ENCODE measurements at places on chromosomes 7 and 10.

DNA sequence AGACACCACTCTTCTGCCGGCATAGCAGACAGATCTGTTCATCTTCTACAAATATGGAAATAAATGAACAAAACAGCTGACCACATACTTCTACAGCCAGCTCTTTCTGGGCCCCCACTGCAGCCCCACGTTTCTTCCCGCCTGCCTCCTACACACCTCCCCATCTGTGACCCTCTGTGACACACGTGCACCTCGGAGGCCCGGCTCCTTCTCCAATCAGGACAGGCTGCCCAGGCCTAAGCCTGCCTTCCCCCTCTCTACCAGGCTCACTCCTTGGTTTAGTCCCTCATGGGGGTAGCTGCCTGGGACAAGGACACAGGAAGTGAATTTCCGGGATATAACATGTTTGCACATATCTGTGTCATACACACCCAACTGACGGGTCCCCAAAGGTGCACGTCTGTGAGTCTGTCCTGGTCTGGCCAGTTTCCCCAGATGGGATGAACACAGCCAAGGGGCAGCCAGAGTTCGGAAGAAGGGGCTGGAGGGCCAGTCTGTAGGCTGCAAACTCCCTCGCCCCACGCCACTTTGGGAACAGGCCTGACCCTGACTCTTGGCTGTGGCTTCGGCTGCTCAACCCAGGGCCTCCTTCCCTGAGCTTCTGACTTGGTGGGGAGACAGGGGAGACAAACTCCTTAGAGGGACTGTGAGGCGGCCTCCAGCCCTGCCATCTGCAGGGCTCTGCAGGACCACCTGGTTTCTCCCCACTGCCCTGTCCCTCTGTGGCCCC is 30.3 kb downstream of the PITRM1 start:
- no peaks in the 10 kb centered on the region for H3K27me3 ChIP-seq
- H3K4me3 ChIP-seq = no peak overlapping the region
- DNase-seq = no peak
- peaks cover 8% of the 10 kb centered on the region for H3K4me1 ChIP-seq
- no peak overlapping the region for H3K27ac ChIP-seq

GRCh38 chr10:13993169-13993568 is 337.6 kb downstream of the FRMD4A start:
- no peaks in the 10 kb centered on the region for H3K36me3 ChIP-seq
- no peak overlapping the region for H3K27ac ChIP-seq
- no peak for DNase-seq
- no peaks in the 10 kb centered on the region for H3K27me3 ChIP-seq
- H3K4me3 ChIP-seq = no peak overlapping the region
- no peaks in the 10 kb centered on the region for H3K4me1 ChIP-seq

DNA sequence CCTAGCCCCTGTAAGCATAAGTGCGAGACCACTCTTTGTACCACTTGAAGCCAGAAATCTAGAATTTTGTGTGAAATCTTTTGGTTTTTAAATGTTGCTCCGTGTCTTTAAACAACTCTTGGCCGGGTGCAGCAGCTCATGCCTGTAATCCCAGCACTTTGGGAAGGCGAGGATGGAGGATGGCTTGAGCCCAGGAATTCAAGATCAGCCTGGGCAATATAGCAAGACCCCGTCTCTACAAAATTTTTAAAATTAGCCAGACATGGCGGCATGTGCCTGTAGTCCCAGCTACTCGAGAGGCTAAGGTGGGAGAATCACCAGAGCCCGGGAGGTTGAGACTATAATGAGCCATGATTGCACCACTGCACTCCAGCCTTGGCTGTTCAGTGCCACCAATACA is 4.4 kb upstream of the SLF2 start:
- H3K4me1 ChIP-seq = no peaks in the 10 kb centered on the region
- H3K36me3 ChIP-seq = no peaks in the 10 kb centered on the region
- no peaks in the 10 kb centered on the region for H3K27me3 ChIP-seq
- no peak for DNase-seq

DNA sequence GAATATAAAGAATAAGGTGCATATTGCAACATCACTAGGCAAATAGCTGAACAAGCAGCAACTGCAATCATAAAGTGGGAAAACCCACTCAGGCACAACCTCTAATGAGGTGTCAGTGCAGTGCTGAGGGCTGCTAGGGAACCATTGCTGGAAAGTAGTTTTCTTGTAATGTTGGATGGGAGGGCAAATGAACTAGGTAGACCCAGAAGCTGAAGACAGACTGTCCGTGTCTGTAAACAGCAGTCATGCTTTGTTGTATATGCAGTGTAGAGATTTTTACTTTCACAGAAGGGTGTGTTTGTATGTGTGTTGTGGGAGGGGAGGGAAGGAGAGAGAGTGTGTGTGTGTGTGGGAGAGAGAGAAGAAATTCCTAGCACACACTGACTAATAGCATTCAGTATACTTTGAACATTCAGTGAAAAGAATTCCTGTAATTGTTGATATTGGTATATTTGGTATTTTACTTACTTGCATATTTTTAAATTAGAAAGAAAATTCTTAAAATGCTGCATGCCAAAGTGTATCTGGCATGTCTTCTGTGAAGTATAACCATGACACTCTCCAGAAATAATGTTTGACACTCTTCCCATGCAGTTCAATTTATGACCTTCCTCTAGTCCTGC is 28.8 kb downstream of the ITGB8 start:
- no peaks in the 10 kb centered on the region for H3K27me3 ChIP-seq
- no peak overlapping the region for H3K4me3 ChIP-seq
- DNase-seq = no peak
- no peaks in the 10 kb centered on the region for H3K4me1 ChIP-seq
- H3K27ac ChIP-seq = no peak overlapping the region

DNA sequence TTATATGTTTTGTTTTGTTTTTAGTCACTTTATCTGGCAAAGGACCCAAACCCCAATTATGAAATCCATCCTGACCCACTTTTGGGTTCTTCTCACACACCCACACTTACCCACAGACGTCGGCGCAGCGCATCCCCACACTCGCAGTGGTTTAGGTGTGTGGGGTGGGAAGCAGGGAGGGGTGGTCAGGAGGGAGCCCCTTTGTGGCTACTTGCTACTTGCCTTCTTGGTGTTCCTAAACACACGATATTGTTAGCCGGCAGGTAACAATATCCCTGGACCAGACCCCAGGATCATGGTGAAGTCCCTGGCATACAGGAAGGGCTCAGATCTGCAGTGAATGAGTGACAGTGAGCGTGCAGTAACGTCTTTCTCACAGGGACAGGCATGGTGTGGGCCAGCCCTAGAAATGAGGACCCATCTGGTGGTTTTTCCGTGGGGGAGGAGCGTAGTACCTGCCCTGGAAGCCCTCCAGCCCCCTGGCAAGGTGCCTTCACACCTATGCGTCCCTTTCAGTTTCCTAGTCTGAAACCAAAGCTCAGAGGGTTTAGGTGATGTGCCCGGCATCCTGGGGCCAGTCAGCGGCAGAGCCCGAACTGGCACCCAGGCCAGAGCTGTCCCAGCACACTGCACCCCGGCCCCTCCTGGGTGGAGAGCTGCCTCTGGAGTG is 4.4 kb downstream of the SPOCK2 start:
- DNase-seq = no peak
- H3K36me3 ChIP-seq = no peaks in the 10 kb centered on the region

DNA sequence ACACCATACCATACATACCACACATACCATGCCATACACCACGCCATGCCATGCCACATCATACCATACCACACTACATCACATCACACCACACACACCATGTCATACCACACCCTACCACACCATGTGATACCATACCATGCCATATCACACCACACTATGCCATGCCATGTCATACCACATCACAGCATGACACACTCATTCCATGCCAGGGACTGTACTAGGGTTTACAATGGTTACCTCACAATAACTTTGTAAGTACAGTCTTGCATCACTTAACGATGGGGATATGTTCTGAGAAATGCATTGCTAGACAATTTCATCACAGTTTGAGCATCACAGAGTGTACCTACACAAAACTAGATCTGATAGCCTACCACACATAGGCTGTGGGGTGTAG is 14.5 kb downstream of the PYROXD2 start:
- H3K27ac ChIP-seq = no peak overlapping the region
- H3K36me3 ChIP-seq = peaks cover 41% of the 10 kb centered on the region
- H3K4me3 ChIP-seq = no peak overlapping the region
- DNase-seq = no peak
- H3K27me3 ChIP-seq = no peaks in the 10 kb centered on the region
- H3K4me1 ChIP-seq = no peaks in the 10 kb centered on the region

DNA sequence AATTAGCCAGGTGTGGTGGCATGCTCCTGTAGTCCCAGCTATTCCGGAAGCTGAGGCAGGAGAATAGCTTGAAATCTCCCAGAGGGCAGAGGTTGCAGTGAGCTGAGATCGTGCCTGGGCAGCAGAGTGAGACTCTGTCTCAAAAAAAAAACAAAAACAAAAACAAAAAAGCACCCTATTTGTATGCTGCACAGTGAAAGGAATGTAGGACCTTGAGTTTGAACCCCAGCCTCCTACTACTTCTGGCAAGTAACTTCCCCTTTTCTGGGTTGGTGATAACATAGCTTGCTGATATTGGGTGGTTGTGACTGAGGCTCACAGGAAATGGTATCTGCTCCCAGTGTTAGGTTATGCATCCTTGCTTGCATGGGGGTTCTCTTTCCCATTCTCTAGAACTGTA is 205.3 kb downstream of the BUB3 start:
- H3K27me3 ChIP-seq = no peaks in the 10 kb centered on the region
- no peak overlapping the region for H3K27ac ChIP-seq
- DNase-seq = no peak
- no peaks in the 10 kb centered on the region for H3K4me1 ChIP-seq

GRCh38 chr7:1703871-1704810 is 34.1 kb downstream of the ELFN1 start:
- H3K27ac ChIP-seq = no peak overlapping the region
- H3K4me3 ChIP-seq = no peak overlapping the region
- DNase-seq = peak; percentile 19
- H3K36me3 ChIP-seq = no peaks in the 10 kb centered on the region
- H3K27me3 ChIP-seq = no peaks in the 10 kb centered on the region

- no peak overlapping the region for H3K27ac ChIP-seq
- H3K27me3 ChIP-seq = no peaks in the 10 kb centered on the region
- no peak for DNase-seq
Observed at GRCh38 chr10:120494313-120494710, 37.3 kb downstream of the PLPP4 start.

GRCh38 chr10:100939763-100940344 is 27.1 kb downstream of the SLF2 start:
- DNase-seq = no peak
- H3K36me3 ChIP-seq = peaks cover 40% of the 10 kb centered on the region
- no peaks in the 10 kb centered on the region for H3K27me3 ChIP-seq
- no peaks in the 10 kb centered on the region for H3K4me1 ChIP-seq
- no peak overlapping the region for H3K27ac ChIP-seq

DNA sequence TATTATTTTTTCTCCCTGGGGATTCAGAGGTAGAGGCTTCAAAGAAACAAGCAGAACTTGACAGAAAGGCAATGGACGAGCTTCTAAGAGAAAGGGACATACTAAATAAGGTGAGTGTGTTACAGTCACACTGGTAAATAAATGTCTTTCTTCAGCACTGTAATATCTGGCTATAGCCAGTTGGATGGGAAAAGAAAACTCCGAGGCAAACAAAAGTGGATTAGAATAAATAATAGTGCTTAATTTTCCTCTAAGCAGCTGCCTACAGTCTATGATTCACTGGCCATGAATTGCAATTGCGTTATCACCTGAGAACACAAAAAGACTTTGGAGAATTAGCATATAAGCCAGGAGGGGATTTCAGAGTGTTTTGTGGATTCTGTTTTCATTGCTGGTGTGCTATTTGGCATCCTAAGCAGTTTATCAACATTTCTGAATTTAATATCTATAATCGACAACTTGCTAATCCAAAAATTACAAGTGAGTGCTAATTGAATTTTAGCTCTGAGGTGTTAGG is 23.2 kb downstream of the CFAP58 start:
- no peaks in the 10 kb centered on the region for H3K27me3 ChIP-seq
- H3K27ac ChIP-seq = no peak overlapping the region
- no peak for DNase-seq
- no peak overlapping the region for H3K4me3 ChIP-seq

GRCh38 chr10:83657487-83657886 is 481.8 kb upstream of the GHITM start:
- no peak overlapping the region for H3K4me3 ChIP-seq
- H3K27ac ChIP-seq = no peak overlapping the region
- H3K27me3 ChIP-seq = no peaks in the 10 kb centered on the region
- no peaks in the 10 kb centered on the region for H3K36me3 ChIP-seq

DNA sequence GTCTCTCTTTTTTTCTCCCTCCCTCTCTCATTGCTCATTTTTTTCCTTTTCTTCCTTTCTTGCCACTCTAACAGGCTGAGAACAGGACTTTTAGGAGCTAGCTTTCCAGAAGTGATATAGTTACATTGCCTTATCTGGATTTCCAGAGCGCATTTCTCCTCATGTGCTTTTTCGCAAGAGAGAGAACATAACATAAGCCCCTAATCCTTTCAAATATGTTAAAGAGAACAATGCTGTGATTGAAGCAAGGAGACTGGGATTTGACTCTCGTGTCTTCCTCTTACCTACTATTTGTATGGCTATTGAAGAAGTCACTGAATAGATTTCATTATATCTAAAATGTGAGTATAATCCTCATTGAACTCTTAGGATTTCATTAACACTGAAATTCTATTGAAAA is 101.2 kb upstream of the PRPS1L1 start:
- no peaks in the 10 kb centered on the region for H3K36me3 ChIP-seq
- no peaks in the 10 kb centered on the region for H3K4me1 ChIP-seq
- no peak overlapping the region for H3K4me3 ChIP-seq

- no peak for DNase-seq
- no peak overlapping the region for H3K27ac ChIP-seq
- H3K4me1 ChIP-seq = no peaks in the 10 kb centered on the region
- no peaks in the 10 kb centered on the region for H3K27me3 ChIP-seq
- no peak overlapping the region for H3K4me3 ChIP-seq
- no peaks in the 10 kb centered on the region for H3K36me3 ChIP-seq
Observed at GRCh38 chr7:79770063-79770462, 316.6 kb upstream of the MAGI2 start.

DNA sequence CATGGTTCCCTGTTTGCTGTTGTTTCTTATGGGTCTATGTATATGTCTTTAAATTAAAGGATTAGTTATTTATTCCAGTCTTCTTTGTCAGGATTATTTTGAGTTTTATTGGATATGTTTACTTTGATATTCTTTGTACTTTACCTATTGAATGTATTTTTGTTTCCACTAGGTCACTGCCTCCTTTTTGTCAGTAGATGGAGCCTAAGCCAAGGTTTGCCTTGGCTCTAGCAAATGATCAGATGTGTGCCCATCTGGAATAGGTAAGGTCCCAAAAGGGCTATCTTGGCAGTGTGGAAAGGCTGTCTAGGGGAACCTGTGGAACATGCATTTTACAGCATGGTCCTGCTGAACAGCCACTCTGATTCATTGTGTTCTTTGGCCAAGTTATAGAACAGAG is 337.3 kb upstream of the GHITM start:
- no peak overlapping the region for H3K4me3 ChIP-seq
- H3K4me1 ChIP-seq = no peaks in the 10 kb centered on the region
- H3K36me3 ChIP-seq = no peaks in the 10 kb centered on the region
- DNase-seq = no peak

DNA sequence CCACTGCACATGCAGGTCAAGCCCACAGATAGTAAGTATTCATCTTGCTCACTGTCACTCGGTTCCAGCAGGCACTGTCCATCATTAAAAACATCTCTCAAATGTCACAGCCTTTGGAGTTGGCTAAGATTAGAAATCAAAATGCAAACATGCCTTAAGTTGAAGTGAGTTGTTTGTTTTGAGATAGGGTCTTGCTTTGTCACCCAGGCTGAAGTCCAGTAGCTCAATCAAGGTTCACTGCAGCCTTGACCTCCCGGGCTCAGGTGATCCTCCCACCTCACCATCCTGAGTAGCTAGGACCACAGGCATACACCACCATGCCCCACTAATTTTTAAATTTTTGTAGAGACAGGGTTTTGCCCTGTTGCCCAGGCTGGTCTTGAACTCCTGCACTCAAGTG is 98.1 kb downstream of the EBF3 start:
- DNase-seq = no peak
- H3K36me3 ChIP-seq = peaks cover 52% of the 10 kb centered on the region
- H3K4me3 ChIP-seq = no peak overlapping the region
- H3K4me1 ChIP-seq = no peaks in the 10 kb centered on the region

Measured in heart left ventricle (tissue), 16 donors.